Islet precursor cell (in vitro differentiated cells): ENCODE measurements at places on chromosomes 5 and 9.

DNA sequence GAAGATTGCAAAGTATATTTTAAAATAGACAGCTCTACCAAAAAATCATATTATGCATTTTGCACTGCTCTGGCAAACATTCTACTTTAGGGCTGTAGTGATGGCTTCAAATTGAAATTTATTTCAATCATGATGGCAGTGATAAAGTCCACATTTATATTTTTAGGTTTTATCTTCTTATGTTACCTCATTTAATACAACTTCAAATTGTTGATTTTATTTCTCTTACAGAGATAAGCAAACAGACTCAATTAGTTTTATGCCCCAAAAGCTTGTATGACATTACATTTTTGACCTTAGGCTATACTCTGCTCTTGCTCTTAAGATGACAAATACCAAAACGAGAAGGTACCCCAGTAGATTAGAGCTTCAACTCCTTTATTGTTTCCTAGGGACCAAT lies 87.4 kb downstream of the CYLC2 start:
- DNase-seq, result no peak

GRCh38 chr9:38394416-38394815 lies 1.9 kb downstream of the ALDH1B1 start:
- DNase-seq, result no peak

DNA sequence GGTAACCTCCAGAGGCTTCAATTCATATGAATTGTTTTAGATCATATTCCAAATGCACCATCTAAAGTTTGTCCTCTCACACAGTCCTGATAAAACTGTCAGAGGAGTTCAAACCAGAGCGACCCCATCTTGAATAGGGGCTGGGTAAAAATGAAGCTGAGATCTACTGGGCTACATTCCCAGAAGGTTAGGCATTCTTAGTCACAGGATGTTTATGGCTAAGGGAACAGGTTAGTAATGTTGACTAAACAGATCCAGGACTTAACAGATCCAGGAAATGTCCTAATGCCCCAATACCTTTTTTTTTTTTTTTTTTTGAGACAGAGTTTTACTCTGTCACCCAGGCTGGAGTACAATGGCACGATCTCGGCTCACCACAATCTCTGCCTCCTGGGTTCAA lies 192.6 kb upstream of the PRDM9 start:
- DNase-seq, result no peak

DNA sequence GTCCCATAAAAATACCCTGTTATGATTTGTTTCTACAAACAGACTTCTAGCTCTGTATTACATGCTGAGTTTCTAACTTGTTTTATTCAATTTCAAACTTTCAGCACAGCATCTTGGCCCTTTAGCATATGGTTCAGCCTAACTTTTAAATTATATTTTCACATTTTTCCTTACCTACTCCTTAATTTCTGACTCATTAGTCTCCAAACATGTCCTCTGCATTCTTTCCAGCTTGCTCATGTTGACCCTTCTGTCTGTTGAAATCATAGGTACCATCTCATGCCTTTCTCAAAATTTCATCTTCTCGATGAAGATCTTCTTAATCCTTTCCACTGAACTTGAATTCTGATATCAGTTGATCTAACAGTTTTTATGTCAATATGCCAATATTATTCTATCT lies 200.9 kb upstream of the RIOK2 start:
- DNase-seq, result no peak

DNA sequence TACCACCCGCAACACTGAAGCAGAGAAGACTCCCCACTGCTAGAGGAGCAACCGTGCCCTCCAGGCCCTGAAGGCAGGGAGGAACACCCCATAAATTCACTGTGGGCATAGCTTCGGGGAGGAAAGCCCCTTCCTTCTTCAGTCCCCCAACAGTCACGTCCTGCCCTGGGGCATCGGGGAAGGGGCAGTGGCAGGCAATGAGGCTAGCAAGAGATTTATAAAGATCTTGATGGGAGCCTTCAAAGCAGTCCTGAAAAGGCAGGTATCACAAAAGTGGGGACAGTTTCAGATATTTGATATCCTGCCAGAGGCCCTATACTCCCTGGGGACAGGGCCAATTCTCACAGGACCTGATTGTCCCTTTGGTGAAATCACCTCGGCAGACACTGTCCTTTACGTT lies 16.9 kb upstream of the TRIM14 start:
- DNase-seq, result no peak
